ENCODE measurements at places on chromosomes 2 and 18. TPM values are rescaled to one million over a fixed set of nuclear protein-coding genes. Genes with fewer than 3 reads are reported as not detected.

GRCh38 chr2:6523476-6523875, 342.2 kb downstream of the CMPK2 start:
- no peaks in the 10 kb centered on the region for H3K27me3 ChIP-seq
- no peaks in the 10 kb centered on the region for H3K4me1 ChIP-seq
- H3K27ac ChIP-seq = no peak overlapping the region
- H3K4me3 ChIP-seq = no peak overlapping the region

- no peak overlapping the region for H3K27ac ChIP-seq
- H3K4me3 ChIP-seq = no peak overlapping the region
- peaks cover 21% of the 10 kb centered on the region for H3K4me1 ChIP-seq
- H3K27me3 ChIP-seq = peaks cover 6% of the 10 kb centered on the region
- H3K36me3 ChIP-seq = no peaks in the 10 kb centered on the region
These were observed 37.5 kb upstream of the HDAC4 start for GRCh38 chr2:239438368-239438767.

Gene PHLPP1
- total RNA-seq = 10.9 TPM

DNA sequence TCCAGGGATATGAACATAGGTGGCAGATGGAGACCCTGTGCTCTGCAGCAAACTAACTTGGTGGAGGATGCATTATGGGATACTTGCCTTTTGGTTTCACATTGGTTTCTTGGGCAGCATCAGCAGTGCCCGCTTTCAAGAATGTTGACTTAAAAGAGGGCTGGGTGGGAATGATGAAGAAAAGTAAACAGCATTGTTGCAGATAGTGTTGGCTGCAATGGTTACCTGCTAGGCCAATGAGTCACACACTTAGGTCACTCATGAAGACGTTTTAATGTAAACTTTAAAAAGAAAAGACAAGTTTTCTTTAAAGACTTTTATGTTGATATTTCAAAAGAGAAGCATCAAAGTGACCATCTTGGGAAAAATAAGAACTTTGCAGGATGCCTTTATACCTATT, 26.1 kb upstream of the FAM237A start:
- H3K4me1 ChIP-seq = no peaks in the 10 kb centered on the region
- no peak overlapping the region for H3K27ac ChIP-seq
- no peak overlapping the region for H3K4me3 ChIP-seq
- no peaks in the 10 kb centered on the region for H3K36me3 ChIP-seq

DNA sequence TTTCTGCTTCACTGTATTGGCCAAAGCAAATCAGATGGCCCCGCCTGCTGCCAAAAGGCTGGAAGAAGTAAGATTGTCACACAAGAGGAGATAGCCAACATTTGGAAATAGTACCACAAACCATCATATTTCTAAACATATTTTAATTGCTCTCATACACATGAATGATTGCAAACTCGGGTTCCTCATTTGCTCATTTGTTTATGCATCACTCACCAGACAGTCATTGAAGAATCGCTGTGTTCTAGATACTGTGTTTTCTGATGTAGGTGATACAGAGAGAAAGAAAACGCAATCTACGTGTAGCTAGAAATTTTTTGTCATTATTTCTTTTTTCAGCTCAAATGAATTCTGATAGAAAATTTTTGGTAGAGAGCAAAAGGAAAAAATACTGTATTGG, 1103.4 kb downstream of the TSN start:
- H3K27ac ChIP-seq = no peak overlapping the region
- no peak overlapping the region for H3K4me3 ChIP-seq
- H3K27me3 ChIP-seq = no peaks in the 10 kb centered on the region
- no peaks in the 10 kb centered on the region for H3K4me1 ChIP-seq
- no peak for DNase-seq

Gene HAAO
- total RNA-seq = 4.7 TPM

- H3K27me3 ChIP-seq = no peaks in the 10 kb centered on the region
- H3K27ac ChIP-seq = no peak overlapping the region
- H3K4me1 ChIP-seq = no peaks in the 10 kb centered on the region
These were observed 1.5 kb downstream of the XDH start for GRCh38 chr2:31413025-31413424.

Gene TCF23
- not detected for total RNA-seq

Gene CEP68
- 14.1 TPM for total RNA-seq

DNA sequence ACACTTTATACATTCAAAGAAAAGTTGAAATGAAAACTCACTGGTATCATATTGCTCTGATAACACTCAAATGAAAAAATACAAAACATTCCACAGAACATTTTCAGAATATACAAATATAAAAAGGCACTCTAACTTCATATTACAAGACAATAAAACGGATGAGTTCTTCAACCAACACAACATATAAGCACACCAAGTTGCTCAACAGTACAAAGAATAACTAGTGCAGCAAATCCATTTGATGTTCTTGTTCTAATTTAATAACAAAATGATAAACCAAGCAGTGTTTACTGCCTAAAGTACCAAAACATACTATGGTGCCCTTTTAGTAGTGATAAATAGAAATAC, 60.8 kb upstream of the PGAP1 start:
- H3K27ac ChIP-seq = no peak overlapping the region
- H3K27me3 ChIP-seq = no peaks in the 10 kb centered on the region
- no peaks in the 10 kb centered on the region for H3K36me3 ChIP-seq
- no peak overlapping the region for H3K4me3 ChIP-seq

- H3K27ac ChIP-seq = 0 out of 2 replicates have a peak overlapping the region, but pooled peaks have one; percentile 4
- no peaks in the 10 kb centered on the region for H3K27me3 ChIP-seq
- peaks cover 38% of the 10 kb centered on the region for H3K4me1 ChIP-seq
These were observed 119.2 kb upstream of the ACVR1C start for GRCh38 chr2:157747695-157748370.

Gene SAG
- not detected for total RNA-seq

Gene ACADL
- 1.6 TPM for total RNA-seq

GRCh38 chr18:572091-572830, 7.9 kb upstream of the CETN1 start:
- no peak for DNase-seq
- H3K36me3 ChIP-seq = no peaks in the 10 kb centered on the region
- H3K27ac ChIP-seq = no peak overlapping the region
- H3K4me1 ChIP-seq = no peaks in the 10 kb centered on the region
- H3K27me3 ChIP-seq = no peaks in the 10 kb centered on the region

DNA sequence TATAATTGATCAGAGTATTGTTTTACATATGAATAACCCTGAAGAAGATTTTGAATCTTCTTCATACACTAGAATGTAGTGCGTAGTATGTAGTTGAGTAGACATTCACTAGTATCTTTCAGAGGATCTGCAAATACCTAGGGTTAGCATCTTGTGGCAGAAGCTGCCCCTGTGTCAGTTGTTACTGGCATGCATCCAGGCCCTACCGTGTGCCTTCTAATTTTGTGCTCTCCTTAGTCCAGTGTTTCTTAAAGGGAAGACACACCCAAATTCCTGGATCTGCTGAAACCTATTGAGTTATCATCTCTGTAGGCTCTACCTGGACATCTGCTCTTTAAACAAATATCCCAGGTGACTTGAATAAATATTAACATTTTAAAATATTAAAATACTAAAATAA, 99.7 kb upstream of the SERTAD2 start:
- no peaks in the 10 kb centered on the region for H3K36me3 ChIP-seq
- DNase-seq = peak; percentile 45
- H3K4me3 ChIP-seq = no peak overlapping the region
- H3K27ac ChIP-seq = no peak overlapping the region
- peaks cover 17% of the 10 kb centered on the region for H3K4me1 ChIP-seq

Gene COQ10B
- total RNA-seq = 18.1 TPM

Gene COL3A1
- total RNA-seq = 19.3 TPM

DNA sequence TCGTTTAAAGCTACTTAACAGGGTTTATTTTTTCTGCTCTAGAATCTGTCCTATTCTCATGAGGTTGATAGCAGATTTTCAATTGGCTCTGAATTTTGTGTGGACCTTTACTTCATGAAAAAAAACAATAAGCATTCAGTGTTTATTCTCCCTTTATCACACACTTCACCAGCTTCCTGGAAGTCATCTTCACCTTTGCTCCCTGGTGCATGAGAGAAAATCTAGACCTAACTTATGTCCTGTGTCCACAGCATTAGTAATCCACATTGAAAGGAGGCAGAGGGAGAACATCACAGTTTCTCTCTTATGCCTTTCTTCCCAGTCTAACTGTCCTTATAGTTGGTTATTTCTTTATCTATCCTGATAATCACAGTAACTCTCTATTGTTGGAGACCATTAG, 316.1 kb downstream of the PTH2R start:
- no peaks in the 10 kb centered on the region for H3K36me3 ChIP-seq
- H3K4me1 ChIP-seq = no peaks in the 10 kb centered on the region
- no peak for DNase-seq
- no peak overlapping the region for H3K4me3 ChIP-seq
- no peaks in the 10 kb centered on the region for H3K27me3 ChIP-seq

Gene TRIM54
- total RNA-seq = 0.34 TPM

DNA sequence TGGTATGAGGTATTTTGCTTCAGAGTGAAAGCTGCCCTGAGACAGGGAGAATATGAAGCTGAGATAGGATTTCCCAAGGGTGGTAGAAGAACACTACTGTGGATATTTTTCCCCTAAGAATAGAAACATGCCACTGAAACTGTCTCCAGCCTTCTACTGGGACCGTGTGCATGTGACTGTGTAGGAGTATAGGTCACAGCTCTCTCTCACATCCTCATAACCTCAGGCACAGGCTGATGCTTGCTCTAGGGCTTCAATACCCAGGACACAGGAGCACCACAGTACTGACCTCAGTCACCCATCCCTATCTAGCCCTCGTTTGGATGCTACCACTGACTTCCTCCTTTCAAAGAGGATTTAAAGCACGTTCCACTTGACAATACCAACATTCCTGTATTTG, 67.2 kb downstream of the REV1 start:
- 0 out of 2 replicates have a peak, but pooled peaks cover 3% of the 10 kb centered on the region for H3K4me1 ChIP-seq
- no peak for DNase-seq
- H3K4me3 ChIP-seq = no peak overlapping the region
- H3K27me3 ChIP-seq = no peaks in the 10 kb centered on the region
- H3K36me3 ChIP-seq = peaks cover 71% of the 10 kb centered on the region
- H3K27ac ChIP-seq = no peak overlapping the region

DNA sequence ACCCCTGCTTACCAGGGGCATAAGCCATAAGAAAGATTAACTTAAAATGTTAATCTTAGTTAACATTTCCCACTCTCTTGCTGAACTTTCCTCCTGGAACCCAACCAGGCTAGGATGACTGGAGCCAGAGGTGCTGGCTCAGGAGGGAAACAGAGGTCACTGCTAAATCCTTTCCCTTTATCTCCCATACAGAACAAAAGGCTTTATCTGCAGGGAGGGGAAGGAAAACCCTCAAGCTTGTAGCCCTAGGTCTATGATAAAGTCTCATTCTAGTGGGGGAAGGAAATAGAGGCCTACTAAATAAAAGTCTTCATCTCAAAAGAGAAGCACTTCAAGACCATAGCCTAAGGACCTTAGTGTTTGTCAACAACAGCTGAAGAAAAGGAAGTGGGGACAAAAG, 18.6 kb downstream of the HIBCH start:
- H3K36me3 ChIP-seq = peaks cover 28% of the 10 kb centered on the region
- H3K4me1 ChIP-seq = no peaks in the 10 kb centered on the region
- no peak overlapping the region for H3K4me3 ChIP-seq
- no peak for DNase-seq
- H3K27me3 ChIP-seq = no peaks in the 10 kb centered on the region
- H3K27ac ChIP-seq = no peak overlapping the region

Gene GLS
- total RNA-seq = 243 TPM

DNA sequence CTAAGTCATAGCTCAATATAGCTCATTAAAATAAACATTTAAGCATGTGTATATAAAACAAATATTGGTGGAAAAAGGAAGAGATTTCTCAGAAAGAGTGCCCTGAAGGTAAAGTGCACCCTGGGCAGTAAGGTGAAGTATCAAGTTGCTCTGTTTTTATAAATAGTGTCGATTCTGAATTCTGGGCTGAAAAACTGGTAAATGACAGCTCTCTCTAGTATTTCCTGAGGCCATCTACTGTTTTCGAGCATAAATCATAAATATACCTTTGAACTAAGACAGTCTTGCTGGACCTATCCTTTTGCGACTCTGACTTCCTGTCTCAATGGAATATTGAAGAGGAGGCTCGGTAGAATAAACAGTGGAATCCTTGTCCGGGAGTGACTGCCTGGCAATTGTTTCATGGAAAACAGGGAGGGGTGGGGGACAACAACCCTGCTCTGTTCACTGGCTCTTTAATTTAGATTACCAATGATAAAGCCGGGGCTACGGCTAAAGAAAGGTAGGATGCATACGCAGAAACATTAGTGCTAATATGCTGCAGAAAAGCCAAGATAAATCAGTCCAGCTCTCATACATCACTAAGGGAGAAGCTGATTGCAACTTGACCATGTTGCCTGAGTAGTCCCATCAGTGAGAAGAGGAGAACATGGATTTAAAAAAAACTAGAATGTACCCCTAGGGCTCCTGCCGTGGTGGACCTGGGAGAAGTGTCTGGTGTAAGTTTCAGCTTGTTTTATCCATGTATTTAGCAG, 124.1 kb downstream of the RAPGEF4 start:
- peak overlapping the region; percentile 49 for H3K4me3 ChIP-seq
- peak; percentile 17 for DNase-seq
- no peaks in the 10 kb centered on the region for H3K27me3 ChIP-seq
- H3K4me1 ChIP-seq = peaks cover 7% of the 10 kb centered on the region
- H3K36me3 ChIP-seq = no peaks in the 10 kb centered on the region

Gene SDC1
- 62.6 TPM for total RNA-seq

GRCh38 chr2:27960237-27960912, 69.8 kb downstream of the BABAM2 start:
- H3K4me3 ChIP-seq = peak overlapping the region; percentile 3
- H3K27ac ChIP-seq = peak overlapping the region; percentile 26
- no peaks in the 10 kb centered on the region for H3K36me3 ChIP-seq
- H3K27me3 ChIP-seq = no peaks in the 10 kb centered on the region
- DNase-seq = peak; percentile 29
- H3K4me1 ChIP-seq = peaks cover 16% of the 10 kb centered on the region

- no peak overlapping the region for H3K27ac ChIP-seq
- H3K36me3 ChIP-seq = no peaks in the 10 kb centered on the region
- no peak overlapping the region for H3K4me3 ChIP-seq
- H3K4me1 ChIP-seq = no peaks in the 10 kb centered on the region
- no peak for DNase-seq
- H3K27me3 ChIP-seq = no peaks in the 10 kb centered on the region
These were observed 19.7 kb upstream of the CYRIA start for GRCh38 chr2:16685340-16685715.

Gene TUBA3E
- not detected for total RNA-seq

GRCh38 chr2:64501946-64502345, 22.2 kb upstream of the AFTPH start:
- no peak overlapping the region for H3K4me3 ChIP-seq
- H3K4me1 ChIP-seq = no peaks in the 10 kb centered on the region
- no peaks in the 10 kb centered on the region for H3K27me3 ChIP-seq
- no peaks in the 10 kb centered on the region for H3K36me3 ChIP-seq
- no peak overlapping the region for H3K27ac ChIP-seq

Gene ONECUT2
- 1.9 TPM for total RNA-seq

Gene EFR3B
- total RNA-seq = 4.0 TPM

DNA sequence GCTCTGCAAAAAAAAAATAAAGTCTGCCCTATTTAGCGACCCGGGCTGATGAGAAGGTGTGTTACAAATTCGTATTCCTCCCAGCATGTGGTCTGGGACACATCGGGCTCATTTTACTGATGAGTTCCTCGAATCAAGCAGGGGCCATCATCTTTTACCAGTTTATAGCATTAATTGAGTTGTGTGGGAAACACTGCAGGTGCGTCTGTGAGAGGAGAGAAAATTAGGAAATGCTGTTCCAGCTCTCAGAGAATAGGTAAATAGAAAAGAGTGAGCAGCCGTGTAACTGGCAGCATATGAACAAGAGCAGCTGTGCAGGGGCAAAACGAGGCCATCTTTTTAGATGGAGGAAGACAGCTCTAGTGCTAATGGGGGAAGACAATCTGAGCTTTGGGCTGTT, 216.7 kb downstream of the SETBP1 start:
- H3K4me1 ChIP-seq = peaks cover 29% of the 10 kb centered on the region
- H3K4me3 ChIP-seq = peak overlapping the region; percentile 43
- H3K27ac ChIP-seq = peak overlapping the region; percentile 84
- DNase-seq = peak; percentile 11
- H3K36me3 ChIP-seq = no peaks in the 10 kb centered on the region

All from SJCRH30 (cell line).